Astrocyte of the cerebellum (primary cell): ENCODE measurements at places on chromosomes 5 and 9.

- no peak for DNase-seq
These were observed 463.4 kb downstream of the PDE4D start for GRCh38 chr5:59430066-59430685.

GRCh38 chr9:9892217-9892616 is 720.6 kb downstream of the PTPRD start:
- DNase-seq, result no peak

GRCh38 chr9:135567311-135567710 is 5.8 kb downstream of the PAEP start:
- DNase-seq, result no peak

GRCh38 chr9:101791938-101792337 is 53.5 kb upstream of the GRIN3A start:
- DNase-seq, result peak; percentile 16

DNA sequence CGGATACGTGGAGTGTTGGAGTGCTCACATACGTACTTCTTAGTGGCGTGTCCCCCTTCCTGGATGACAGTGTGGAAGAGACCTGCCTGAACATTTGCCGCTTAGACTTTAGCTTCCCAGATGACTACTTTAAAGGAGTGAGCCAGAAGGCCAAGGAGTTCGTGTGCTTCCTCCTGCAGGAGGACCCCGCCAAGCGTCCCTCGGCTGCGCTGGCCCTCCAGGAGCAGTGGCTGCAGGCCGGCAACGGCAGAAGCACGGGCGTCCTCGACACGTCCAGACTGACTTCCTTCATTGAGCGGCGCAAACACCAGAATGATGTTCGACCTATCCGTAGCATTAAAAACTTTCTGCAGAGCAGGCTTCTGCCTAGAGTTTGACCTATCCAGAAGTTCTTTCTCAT is 73.5 kb upstream of the OTULINL start:
- no peak for DNase-seq

- no peak for DNase-seq
These were observed 25.8 kb upstream of the CAMSAP1 start for GRCh38 chr9:135933114-135933513.

DNA sequence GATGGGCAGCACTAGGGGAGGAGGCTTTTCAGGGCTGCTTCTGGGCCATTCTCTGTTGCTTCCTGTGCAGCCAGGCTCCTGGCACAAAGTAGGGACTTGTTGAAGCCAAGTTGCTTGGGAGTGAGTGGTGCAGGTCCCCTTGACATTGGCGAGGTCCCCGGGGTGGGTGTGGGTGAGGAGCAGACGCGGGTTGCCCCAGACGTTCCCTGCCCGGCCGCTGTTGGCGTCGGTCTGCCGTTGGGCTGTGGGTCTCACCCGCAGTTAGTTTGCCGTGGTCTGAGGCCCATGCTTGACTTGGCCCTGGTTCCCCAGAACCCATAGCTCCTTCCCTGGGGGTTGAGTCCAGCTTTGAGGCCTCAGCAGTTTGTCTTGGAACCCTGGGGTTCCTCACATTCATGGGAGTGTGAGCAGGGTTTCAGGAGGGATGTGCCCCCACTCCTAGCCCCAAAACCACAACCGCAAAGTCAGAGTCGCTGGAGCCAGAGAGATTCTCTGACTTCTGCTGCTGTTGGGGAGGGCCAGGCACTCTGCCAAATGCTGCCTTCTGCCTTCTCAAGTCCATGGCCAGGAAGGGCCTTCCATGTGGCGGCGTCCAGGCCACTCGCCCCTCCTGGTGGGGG is 77.5 kb downstream of the RXRA start:
- DNase-seq, result peak; percentile 97

GRCh38 chr9:93427655-93428379 is 23.7 kb upstream of the FAM120A start:
- no peak for DNase-seq

DNA sequence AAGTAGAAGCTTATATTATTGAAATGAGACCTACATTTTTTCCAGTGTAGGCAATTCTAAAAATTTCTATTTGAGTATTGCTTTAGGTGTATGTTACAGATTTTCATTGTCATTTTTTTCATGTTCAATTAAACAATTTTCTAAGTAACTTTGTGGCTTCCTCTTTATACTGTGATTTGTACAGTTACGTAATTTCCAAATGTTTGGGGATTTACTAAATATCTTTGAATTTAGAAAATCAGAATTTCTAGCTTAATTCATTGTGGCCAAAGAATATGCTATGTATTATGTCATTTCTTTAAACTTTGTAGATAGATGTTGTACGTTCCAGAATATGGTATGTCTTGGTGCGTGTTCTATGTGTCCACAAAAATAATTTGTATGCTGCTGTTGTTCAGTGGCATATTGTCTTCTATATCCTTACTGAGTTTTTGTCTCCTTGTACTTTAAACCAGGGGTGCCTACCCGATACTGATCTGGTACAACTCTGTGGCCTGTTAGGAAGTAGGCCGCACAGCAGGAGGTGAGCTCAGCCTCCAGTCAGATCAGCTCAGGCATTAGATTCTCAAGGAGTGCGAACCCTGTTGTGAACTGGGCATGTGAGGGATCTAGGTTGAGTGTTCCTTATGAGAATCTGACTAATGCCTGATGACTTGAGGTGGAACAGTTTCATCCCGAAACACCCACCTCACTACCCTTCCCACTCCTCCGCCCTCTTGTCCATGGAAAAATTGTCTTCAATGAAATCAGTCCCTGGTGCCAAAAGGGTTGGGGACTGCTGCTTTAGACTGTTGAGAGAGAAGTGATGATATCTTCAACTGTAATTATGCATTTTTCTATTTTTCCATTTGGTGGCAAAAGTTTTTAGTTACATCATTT is 63.5 kb downstream of the UBE2R2 start:
- no peak for DNase-seq

DNA sequence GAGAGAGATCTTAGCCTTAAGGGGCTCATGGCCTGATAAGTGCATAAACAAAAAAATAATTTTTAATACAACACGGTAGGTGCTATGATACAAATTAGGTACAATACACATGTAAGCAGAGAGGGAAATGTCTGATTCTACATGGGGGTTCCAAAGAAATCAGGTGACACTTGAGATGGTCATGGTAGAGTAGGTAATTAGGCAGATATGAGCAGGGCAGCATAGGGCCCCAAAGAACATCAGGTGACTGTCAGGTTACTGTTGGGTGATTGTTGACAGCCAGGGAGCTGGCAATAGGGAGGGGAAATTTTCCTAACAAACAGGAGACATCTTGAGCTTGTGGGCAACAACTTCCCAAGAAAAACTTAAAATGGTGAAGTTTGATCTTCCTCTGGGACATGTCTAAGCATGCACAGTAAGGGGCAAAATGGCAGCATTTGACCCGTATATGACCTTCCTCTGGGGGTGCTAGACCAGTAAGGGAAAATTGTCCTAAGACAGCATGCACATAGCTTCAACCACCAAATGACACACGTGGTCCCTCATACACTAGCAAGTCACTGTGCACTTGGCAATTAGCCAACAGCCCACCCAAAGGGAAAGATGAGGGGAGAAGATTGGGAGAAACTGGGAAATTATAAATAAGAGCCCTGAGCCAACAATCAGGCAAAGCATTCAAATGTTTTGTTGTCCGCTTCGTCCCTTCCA is 37.3 kb upstream of the TENT4A start:
- DNase-seq, result no peak

DNA sequence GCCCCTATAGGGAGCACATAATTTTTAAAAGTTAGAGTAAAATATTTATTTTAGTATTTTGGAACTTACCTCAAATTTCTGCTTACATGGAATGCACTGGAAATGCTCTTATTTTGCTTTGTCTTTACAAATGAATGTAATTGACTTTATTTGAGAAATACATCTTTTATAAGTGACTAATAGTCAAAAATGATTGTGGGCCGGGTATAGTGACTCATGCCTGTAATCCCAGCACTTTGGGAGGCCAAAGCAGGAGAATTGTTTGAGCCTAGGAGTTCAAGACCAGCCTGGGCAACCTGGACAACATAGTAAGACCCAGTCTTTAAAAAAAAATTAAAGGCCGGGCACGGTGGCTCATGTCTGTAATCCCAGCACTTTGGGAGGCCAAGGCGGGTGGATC is 5.8 kb downstream of the HMGCR start:
- no peak for DNase-seq

GRCh38 chr9:133130685-133131244 is 9.7 kb upstream of the RALGDS start:
- DNase-seq, result no peak

DNA sequence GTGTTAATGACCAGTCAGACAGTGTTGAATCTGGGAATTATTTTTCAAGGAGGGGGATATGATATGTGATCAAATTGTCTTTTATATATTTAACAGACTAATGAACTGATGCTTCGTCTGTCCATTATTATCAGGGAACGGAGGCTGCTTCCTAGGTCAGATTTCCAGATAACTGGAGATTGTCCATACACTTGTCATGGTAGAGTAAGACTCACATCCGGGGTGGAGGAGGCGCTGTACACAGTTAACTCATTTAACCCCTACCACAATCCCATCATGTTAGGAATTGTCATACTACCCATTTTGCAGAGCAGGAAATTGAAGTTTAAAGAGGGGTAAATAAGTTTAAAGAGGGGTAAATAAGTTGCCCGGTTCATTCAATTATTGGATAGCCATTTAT is 55.9 kb downstream of the ARHGAP26 start:
- DNase-seq, result no peak

GRCh38 chr5:106843812-106844416 is 826.8 kb downstream of the EFNA5 start:
- no peak for DNase-seq

DNA sequence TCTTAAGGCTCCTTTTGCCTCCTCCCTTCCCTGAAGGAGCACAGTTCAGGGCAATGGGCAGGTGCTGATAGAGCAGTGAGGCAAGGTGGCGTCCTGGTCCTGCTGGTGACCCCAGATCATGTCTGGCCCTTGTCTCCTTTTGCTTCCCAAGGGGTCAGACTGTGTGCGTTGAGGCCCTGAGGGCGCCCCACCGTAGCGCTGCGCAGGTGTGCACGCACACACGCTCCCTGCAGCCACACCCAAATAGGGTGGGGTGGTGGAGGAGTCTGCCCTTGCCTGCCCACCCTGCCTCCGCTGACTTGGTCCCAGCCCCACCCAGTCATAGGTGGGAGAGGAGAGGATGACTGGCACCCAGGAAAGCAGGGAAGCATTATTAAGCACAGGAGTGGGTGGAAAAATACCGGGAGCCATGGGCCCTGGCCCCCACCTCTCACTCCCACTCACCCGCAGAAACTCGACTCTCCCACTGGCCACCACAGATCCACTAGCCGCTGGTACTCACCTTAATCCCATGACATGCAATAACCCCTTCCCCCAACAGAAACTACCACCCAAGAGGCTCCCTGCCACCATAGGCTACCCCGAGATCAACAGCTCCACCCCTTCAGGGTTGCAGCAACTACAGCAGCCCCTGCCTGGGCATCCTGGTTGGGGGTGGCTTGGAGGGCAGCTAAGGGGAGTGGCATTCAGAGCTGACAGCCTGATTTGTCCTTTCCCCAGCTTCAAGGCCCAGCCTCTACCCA is 16.7 kb downstream of the PDLIM4 start:
- DNase-seq, result no peak

DNA sequence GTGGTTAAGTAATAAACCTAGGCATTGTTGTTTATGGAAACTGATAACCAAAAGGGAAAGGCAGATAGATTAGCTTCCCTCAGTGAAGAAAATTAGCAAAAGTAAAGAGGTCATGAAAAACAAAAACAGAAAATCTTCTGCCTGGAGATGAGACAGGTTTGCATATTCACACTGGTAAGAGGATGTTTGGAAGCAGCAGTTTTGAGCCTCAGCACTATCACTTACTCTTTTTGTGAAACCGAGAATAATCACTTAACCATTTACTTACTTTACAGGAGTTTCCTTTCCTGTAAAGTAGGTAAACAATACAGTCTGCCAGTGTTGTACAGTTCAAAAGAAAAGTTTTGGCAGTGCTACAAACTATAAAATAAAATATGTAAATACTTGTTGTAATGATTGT is 35.5 kb upstream of the EMB start:
- DNase-seq, result no peak

- peak; percentile 22 for DNase-seq
These were observed 131.1 kb upstream of the MPDZ start for GRCh38 chr9:13410566-13411031.

DNA sequence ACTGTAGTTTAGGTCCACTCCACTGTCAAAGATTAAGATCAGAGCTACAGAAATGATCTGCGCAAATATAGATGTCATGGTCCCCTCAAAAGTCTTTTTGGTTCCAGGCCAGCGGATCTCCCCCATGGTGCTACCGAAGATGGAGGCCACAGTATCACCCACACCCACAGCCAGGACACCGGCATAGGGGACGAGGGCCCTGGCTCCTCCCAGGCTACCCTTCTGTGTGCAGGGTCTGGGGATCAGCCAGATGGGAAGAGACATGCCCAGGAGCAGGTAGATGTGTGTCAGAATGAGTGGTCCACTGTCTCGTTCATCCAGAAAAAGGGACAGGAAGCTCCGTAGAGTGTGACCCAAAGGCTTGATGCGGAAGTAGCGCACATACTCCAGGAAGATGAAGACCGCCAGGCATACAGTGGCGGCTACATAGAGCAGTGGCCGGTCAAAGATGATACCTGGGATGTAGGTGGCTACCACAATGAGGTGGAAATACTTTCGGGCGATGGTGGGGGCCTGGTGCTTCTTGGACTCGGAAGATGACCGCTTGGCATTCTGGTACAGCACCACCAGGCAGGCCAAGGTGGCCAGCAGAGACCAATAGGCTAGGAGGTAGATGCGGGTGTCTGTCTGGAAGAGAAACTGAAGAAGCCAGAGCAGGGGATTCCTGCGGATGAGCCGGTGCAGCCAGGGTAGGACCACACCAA is 1.5 kb downstream of the DOLK start:
- DNase-seq, result no peak

DNA sequence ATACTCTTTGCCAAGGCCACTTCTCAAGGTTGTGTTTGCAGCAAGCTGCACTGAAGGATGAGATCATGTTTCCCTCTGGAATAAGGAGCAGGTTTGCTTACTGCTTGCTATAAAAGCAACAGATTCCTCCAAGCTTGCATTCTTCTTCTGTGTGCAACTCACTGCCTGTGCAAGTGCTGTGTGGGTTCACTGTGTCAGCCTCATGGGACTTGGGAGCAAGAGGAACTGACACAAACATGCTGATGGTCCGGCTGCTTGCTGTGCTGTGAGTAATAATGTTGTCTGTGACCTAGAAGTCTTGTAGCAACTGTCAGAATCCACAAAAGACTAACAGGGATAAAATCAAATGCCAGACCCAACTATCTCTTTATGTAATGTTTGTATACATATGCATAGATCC is 33.6 kb upstream of the SHC3 start:
- no peak for DNase-seq

GRCh38 chr5:153964191-153964879 is 74.4 kb downstream of the FAM114A2 start:
- no peak for DNase-seq

GRCh38 chr5:81268521-81269196 is 32.7 kb upstream of the ZCCHC9 start:
- peak; percentile 67 for DNase-seq

- DNase-seq, result no peak
These were observed 227.3 kb downstream of the FANCC start for GRCh38 chr9:95090023-95090791.
